EL (cell line): ENCODE measurements at places on chromosomes 16 and 17.

DNA sequence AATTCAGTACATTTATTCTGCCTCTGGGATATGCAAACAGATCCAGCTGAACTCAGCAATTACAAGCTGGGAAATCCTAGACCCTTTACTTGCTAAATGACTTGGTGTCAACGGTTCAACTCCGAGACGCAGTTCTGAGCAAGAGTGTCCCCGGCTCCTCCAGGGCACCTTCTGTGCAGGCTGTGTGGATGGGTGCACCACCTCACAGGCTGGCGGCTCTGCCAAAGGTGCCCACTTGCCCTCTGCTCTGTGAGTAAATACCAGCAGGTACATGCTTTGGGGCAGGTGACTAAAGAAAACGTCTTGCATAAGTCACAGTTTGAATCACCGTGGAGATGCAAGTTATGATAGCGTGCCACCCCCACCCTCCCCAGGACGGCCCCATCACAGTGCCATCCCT lies 23.3 kb downstream of the MAP1LC3B start:
- no peak for DNase-seq

- no peak for DNase-seq
These were observed 8.2 kb downstream of the CENPX start for GRCh38 chr17:82014432-82014831.

DNA sequence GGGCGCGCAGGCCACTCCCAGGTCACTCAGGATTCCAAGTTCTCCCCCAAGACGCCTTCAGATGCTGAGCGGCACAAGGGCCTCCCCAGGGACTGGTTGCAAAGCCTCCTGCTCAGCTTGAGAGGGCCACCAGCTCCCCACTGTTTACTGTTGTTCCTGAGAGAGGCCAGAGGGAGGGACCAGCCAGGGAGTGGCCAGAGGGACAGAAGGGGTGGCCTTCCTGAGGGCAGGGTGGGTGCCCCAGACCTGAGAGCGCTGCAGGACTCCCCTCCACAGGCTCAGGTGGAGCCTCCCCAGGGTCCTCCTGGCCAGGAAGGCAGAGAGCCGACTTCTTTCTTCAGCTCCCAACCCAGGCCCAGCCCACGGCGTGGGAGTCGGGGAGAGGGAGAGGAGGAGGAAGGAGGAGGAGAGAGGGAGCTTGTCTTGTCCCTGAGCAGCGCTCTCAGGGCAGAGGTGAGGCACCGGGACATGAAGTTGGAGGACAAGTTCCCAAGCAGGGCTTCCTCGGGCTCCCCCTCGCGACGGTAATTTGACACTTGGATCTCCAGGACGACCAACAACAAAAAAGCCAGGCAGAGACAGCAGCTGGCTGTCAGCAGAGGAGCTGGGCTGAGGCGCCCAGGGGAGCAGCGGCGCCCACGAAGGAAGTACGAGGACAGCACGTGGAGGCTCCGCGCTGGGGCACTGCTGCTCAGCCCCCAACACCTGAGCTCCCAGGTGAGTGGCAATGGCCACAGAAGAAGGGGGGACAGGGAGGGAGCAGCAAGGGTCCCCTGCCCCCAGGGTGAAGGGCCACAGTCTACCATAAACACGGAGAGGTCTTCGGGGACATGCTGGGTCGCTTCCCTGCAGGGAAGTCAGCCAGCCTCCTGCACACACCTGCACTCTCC lies 497 bp downstream of the SMIM5 start:
- peak; percentile 92 for DNase-seq

- no peak for DNase-seq
These were observed 70.3 kb downstream of the HLF start for GRCh38 chr17:55334881-55335540.

DNA sequence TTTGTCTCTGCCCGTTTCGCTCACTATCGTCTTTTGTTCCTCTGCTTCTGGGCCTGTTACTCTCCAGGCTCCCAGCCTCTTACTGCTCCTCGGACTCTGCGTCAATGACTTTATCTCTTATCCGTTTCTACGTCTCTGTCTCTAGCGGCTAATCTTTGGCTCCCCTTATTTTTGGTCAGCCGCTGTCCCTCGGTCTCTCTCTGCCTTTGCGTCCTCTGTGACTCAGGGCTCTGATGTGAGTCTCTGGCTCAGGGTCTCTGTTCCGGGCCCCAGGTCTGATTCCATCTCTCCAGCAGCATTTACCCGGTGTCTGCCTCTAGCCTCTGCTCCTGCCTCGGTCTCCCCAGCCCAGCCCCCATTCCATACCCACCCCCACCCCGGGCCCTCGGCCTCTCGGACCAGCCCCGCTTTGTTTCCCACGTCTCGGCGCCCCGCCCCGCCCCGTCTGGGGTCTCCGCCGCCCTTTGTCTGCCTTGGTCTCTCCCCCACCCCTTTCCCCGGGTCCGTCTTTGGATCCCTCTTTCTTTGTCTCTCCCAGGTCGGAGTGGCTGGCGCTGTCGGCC lies 547 bp upstream of the ZNF48 start:
- peak; percentile 42 for DNase-seq

DNA sequence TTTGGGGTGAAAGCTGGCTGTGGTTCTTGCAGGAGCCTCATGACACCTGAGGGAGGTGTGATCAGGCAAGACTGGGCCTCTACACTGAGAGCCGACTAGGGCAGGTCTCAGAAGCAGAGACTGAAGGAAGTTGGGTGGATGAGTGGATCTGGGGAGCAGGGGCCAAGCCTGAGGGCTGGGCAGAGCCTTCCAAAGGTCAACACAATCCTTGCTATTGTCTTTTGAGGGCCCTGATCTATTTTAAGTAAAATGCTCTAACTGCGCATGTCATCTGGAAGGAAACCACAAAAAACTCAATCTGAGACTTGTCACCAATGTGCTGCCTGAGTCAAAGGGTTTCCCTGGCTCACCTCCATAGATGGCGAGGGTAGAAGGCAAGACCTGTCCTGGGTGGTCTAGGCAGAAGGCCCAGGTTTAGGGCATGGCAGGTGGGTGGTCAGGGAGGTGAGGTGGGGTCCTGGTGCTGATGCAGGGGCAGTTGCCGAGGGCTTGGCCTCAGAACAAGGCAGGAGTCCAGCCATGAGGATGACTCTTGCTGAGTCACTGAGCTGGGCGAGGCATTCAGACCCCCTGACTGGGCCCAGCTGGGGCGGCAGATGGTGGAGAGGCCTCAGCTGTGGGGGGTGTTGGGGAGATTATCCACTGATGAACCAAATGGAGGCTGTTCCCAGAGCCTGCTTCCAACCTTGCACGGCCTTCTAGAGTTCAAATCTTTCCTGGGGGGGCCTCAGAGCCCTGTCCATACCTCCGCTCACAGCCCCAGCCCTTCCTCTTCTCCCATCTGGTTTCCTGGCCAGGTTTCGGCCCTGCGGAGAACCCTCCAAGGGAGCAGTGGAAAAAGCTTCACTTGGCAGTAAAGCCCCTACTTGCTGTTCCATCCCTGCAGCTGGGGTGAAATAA lies 5.1 kb downstream of the MVP start:
- peak; percentile 87 for DNase-seq

- DNase-seq, result no peak
These were observed 24.1 kb downstream of the DNAJA2 start for GRCh38 chr16:46949241-46949892.

- peak; percentile 97 for DNase-seq
These were observed 1.3 kb upstream of the TUBB3 start for GRCh38 chr16:89921702-89922476.

GRCh38 chr16:87739801-87740200 lies 26.0 kb downstream of the KLHDC4 start:
- DNase-seq, result no peak

- DNase-seq, result peak; percentile 26
These were observed 435 bp downstream of the RPRML start for GRCh38 chr17:46978489-46979146.

GRCh38 chr17:59002848-59003247 lies 103.8 kb downstream of the TRIM37 start:
- DNase-seq, result peak; percentile 44

- no peak for DNase-seq
These were observed 3.6 kb downstream of the IRF8 start for GRCh38 chr16:85902366-85903155.

- DNase-seq, result peak; percentile 7
These were observed 98.5 kb downstream of the SOX9 start for GRCh38 chr17:72219137-72219823.
